ENCODE measurements at places on chromosomes 13 and 19.

DNA sequence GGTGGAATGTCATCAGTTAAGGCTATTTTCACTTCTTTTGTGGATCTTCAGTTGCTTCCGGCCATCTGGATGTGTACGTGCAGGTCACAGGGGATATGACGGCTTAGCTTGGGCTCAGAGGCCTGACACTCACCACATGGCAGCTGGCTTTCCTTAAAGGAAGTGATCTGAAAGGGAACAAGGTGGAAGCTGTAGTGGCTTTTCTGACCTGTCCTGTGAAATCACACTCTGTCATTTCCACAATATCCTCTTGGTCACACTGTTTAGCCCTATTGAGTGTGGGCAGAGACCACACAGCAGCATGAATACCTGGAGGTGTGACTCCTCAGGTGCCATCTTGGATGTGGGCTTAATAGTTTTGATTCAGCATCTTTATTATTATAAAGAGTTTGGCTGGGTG is 4.5 kb upstream of the BAX start:
- DNase-seq, result no peak

GRCh38 chr13:30477346-30478195 is 11.8 kb upstream of the HMGB1 start:
- DNase-seq, result no peak

- DNase-seq, result peak; percentile 83
Observed at GRCh38 chr13:110001670-110002275, 215.4 kb upstream of the IRS2 start.

DNA sequence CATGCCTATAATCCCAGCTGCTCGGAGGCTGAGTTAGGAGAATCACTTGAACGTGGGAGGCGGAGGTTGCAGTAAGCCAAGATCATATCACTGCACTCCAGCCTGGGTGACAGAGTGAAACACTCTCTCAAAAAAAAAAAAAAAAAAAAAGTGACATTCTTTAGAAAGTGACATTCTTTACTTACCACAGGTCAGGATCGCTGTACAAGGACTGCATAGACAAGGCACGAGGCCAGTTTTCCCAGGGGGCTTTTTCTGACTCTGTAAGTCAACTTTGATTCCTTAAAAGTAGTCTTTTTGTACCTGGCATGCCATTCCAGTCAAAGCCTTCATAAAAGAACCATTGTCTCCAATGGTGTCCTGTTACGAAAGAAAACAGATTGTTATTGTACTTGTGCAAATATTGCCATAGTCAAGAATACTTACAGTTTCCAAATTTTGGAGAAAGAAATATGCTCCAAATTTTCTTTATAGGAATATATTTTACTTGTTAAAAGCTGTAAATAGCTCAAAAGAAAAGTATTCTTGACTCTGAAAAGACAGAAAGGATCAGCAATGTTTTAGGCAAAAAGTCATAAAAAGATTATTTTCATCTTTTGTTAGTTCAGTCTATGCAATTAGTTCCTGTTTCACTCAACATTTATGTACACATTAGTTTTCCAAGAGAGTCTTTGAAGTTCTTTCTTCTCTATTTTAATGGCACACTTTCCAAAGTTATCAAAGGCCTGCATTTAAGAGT is 39.3 kb downstream of the CEACAM1 start:
- no peak for DNase-seq

DNA sequence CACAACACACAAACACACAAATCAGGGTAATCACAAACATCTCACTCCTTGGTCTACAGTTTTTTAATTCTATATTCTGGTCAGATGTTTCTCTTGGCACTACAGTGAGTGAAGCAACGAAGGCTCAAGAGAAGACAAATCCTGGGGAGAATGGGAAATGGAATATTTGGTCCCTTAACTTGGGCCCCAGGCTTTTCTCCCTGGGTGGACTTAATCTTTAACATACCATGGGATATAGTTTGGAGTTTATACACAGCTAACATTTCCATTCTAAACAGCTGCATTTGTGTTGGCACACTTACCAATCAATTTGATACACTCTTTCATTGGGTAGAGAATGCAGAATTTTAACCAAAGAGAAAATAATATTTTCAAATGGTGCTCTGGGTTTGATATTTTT is 1132.6 kb upstream of the SLC10A2 start:
- DNase-seq, result no peak

GRCh38 chr19:58480481-58480830 is 4.3 kb downstream of the ZNF446 start:
- no peak for DNase-seq

Measured in fibroblast of skin of right biceps (primary cell).